ENCODE measurements at places on chromosomes 6 and 20. TPM values are rescaled to one million over a fixed set of nuclear protein-coding genes. Genes with fewer than 3 reads are reported as not detected.

ZNF512B gene
- 28.3 TPM for total RNA-seq

MYB gene
- total RNA-seq = 57.3 TPM

DEFB132 gene
- total RNA-seq = not detected

RSPH9 gene
- not detected for total RNA-seq

GPR6 gene
- not detected for total RNA-seq

FOXP4 gene
- 21.6 TPM for total RNA-seq

PRDM1 gene
- 78.8 TPM for total RNA-seq

SAMD5 gene
- total RNA-seq = not detected

ABHD16B gene
- not detected for total RNA-seq

PROKR2 gene
- not detected for total RNA-seq

FAXC gene
- total RNA-seq = not detected

TFAP2A gene
- not detected for total RNA-seq
